ENCODE measurements at places on chromosomes 11 and 22.

DNA sequence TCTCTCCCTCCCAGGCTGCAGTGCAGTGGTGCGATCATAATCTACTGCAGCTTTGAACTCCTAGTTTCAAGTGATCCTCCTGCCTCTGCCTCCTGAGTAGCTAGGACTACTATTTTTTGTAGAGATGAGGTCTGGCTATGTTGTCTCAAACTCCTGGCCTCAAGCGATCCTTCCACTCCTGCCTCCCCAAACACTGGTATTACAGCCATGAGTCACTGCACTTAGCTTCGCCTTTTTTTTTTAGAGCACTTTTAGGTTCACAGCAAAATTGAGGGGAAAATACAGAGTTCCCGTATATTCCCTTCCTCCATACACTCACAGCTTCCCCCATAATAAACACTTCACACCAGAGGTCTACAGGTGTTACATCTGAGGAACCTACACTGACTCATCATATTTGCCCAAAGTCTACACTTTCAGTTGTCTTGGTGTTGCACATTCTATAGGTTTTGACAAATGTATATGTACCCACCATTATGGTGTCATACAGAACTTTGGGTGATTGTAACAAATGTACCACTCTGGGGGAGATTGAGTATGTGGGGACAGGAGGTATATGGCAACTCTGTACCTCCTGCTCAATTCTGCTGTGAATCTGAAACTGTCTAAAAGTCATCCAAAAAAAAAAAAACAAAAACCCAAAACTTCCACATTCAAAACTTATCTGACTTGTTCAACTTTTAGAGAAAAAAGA is 11.3 kb upstream of the SLC37A4 start:
- DNase-seq: no peak

DNA sequence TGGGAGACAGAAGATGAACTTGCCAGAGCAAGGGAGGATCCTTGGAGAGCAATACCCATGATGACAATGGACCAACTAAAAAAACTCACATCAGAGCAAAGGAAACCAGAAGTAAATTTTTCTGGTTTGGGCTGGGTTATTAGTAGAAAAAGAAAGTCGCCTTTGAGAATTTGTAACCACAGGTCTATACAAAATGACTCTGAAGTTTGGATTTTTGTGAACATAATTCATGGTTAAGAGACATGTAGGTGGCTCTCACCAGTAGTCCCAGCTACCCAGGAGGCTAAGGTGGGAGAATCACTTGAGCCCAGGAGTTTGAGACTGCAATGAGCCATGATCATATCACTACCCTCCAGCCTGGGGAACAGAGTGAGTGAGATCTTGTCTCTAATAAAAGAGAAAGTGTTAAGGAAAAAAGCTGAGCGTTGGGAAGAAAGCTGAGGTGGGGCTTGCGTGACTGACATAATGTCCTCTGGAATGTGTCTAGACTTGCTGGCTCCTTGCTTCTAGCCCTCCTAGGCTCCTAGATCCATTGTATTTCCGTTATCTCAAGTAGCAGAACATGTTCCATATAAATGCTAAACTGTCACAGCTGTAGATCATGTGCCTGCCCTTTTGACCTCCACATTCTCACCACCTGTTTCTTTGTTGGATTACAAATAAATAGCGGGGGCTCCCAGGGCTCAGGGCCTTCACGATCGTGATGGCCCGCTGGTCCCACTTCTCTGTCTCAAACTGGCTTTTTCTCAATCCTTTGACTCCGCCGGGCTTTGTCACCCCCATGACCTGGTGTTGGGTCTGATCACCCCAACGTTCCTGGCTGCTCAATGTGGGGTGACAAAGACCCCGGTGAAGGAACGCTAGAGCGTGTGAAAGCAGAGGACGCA is 56.2 kb upstream of the SC5D start:
- no peak for DNase-seq

- no peak for DNase-seq
These were observed 38.5 kb upstream of the CHKA start for GRCh38 chr11:68159665-68160064.

DNA sequence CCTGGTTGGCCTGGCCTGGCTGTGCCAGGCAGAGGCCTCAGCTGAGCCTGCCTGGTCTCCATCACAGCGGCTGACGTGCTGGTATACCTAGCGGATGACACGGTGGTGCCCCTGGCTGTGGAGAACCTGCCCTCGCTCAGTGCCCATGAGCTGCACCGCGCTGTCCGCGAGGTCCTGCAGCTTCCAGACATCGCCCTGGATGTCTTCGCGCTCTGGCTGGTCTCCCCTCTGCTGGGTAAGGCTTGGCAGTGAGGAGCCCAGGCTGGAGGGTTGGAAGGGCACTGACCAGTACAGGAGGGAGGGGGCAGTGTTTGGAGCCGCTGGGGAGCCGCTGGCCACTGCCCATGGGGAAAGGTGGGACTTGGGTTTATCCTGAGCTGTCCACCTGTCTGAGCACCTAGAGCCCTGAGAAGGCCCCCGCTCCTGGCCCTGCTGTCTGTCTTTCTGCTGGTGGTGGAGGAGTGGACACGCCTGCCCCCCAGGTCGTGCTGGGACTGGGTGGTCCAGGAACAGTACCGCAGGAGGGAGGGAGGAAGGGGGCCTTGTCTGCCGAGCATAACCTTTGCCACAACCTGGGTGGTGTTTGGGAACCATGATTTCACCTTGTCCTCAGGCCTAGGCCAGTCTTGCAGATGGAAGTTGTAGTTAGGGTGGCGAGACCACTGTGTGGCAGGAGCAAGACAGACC is 3.0 kb downstream of the FRMD8 start:
- no peak for DNase-seq

GRCh38 chr11:81569999-81570398 is 1163.7 kb downstream of the FAM181B start:
- no peak for DNase-seq

DNA sequence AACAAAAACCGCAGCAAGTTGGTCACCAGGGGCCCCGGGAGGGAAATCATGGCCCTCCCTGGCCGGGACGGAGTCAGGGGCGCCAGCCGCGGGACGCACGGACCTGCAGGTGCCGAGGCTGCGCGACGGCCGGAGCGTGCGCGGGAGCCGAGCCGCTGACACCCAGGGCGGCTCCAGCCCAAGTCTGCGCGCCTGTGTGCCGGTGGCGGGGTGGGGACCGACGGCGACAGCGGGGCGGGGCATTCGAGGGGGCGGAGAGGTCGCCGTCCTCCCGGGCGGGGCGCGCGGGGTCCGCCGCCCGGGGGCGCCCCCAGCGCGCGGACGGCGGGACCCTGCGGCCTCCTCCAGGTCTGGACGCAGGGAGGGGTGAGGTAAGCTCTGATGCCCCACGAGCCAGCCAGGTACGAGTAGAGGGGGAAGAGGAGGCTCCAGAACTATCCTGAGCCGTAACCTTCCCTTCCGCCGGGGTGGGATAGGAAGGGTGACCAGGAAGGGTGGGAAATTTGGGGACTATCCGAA is at the start of gene ESAM:
ESAM (minus strand) TSS at position 186 of the 519 bp plus-strand sequence; CDS start at position 50, 136 bp downstream.
- no peak for DNase-seq

GRCh38 chr11:117837791-117838190 is 13.2 kb upstream of the FXYD2 start:
- DNase-seq: no peak

Data from esophagus squamous epithelium (tissue), 5 donors.